PC-9 (cell line): ENCODE measurements at places on chromosomes 11 and 22. TPM values are rescaled to one million over a fixed set of nuclear protein-coding genes. Genes with fewer than 3 reads are reported as not detected.

DNA sequence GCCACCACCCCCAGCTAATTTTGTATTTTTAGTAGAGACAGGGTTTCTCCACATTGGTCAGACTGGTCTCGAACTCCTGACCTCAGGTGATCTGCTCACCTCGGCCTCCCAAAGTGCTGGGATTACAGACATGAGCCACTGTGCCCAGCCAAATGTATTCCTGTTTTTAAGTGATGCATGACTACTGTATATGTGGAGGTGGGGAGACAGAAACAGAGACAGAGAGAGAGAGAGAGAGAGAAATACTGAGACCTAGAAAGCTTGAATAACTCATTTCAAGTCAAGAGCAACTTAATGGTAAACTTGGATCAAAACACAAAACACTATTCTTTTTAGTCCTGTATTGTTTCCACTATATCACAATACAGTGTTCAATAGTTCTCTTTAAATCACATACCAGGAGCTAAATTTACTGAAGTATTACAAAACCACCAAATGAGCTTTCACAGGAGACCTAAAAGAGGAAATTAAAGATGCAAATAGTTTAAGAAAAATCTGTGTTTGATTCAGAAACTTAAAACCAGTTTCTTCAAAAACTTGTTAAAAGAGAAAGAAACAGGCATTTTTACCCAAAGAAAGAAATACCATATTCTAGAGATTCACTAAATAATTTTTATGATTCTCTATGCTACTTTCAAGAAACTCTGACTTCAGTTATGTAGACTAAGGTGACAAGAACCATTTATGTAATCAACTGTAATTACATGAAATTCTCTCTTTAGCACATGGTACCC lies 188.7 kb downstream of the ETS1 start:
- no peak for DNase-seq

DNA sequence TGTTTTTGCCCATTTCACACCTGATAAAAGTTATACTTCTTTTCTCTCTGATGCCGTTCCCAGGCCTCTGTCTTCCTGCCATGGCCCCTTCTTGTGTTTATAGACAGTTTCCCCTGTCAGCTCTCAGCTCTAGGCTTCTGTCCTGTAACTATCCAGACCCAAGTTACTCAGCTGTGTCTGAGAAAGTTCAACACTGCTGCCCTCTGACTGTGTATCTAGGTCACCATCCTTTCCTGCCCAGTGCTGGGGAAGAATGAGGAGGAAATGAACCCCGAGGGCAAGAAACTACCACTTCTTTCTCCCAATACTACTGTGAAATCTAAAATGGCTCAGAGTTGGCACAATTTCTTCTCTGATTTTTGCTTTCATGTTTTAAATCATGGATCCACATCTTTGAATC lies 29.6 kb downstream of the SNX19 start:
- no peak for DNase-seq

- DNase-seq, result peak; percentile 79
These were observed 679 bp upstream of the SSH3 start for GRCh38 chr11:67302571-67303131.

- peak; percentile 88 for DNase-seq
These were observed 603 bp downstream of the ESRRA start for GRCh38 chr11:64305691-64306562.

DNA sequence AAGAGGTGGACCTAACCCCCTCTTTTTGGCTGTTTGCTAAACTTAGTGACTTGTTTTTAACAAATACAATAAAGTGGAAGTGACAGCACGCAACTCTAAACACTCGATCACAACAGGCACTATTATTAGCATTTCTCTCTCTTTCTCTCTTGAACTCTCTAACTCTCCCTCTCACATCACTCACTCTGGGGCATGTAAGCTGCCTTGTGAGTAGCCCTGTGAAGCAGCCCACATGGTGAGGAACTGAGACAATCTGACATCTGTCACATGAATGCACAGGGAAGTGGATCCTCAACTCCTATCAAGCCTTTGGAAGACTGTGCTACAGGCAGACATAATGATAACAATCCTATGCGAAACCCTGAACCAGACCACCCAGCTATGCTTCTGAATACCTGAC lies 609.0 kb upstream of the CNTN5 start:
- DNase-seq, result no peak

DNA sequence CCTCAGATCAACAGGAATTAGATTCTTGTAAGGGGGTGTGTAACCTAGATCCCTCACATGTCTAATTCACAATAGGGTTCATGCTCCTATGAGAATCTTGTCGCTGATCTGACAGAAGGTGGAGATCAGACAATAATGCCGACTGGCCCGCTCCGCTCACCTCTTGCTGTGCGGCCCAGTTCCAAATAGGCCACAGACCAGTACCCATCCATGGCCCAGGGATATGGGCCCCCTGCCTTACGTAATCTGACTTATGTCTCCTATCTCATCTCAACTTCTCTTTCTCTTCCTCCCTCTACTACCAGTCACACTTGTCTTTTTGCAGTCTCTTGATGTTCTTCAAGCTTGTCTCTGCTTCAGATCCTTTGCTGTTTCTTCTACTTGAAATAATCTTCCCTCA lies 70.0 kb downstream of the CWF19L2 start:
- DNase-seq, result no peak

The OR4B1 gene
- not detected in 2 replicates for total RNA-seq

The EMID1 gene
- 1.1 and 3.1 TPM in 2 replicates for total RNA-seq
